ENCODE measurements at places on chromosomes 5 and 9.
A peak's percentile ranks its signal among the peaks of the same experiment; 100 is the strongest.

- DNase-seq, result no peak
These were observed 67.4 kb downstream of the ROR2 start for GRCh38 chr9:91882627-91883026.

GRCh38 chr9:129442803-129443511 is 177.9 kb downstream of the C9orf50 start:
- no peak for DNase-seq

DNA sequence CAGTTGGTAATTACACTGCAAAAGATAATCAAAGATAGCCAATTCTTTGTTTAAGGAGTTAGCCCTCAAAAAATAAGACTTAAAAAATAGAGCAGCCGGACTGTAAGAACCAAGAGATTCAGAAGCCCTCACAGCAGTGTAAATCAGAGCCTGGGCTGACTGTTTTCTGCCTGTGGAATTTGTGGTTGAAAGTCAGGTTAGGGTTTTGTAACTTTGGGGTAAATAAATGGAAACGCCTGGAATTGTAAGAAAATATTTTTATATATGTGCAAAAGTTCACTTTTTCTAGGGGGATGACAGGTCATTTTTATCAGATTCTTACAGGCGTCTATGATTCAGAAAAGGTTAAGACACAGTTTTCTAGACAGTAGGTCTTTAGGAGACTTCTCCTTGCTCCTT is 35.6 kb downstream of the KLHL3 start:
- no peak for DNase-seq

GRCh38 chr5:72937517-72938061 is 18.3 kb upstream of the FCHO2 start:
- DNase-seq, result no peak

- peak; percentile 48 for DNase-seq
These were observed 4.8 kb upstream of the ZNF366 start for GRCh38 chr5:72511774-72512592.

- DNase-seq, result no peak
These were observed 155.3 kb downstream of the MACROH2A1 start for GRCh38 chr5:135243556-135244285.

GRCh38 chr9:127853312-127854183 is 910 bp downstream of the ENG start:
- DNase-seq, result no peak

GRCh38 chr5:124748687-124749594 is 2.5 kb upstream of the ZNF608 start:
- peak; percentile 97 for DNase-seq

DNA sequence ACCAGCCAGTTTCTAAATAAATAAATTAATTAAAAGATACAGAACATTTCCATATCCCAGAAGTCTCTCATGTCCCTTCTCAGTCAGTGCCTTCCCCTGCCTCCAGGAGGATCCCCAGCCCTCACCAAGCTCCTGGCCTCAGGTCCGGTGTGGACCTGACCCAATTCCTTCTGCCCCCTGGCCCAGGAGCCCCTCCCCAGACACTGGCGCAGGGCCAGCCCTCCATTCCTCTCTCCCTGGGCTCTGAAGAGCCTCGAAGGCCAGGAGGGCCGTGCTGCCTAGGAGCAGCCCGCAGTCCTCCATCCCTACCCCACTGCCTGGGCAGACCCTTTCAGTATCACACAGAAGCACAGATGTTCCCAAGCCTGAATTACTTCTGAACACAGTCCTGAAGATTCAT is 61.8 kb upstream of the BARHL1 start:
- no peak for DNase-seq

DNA sequence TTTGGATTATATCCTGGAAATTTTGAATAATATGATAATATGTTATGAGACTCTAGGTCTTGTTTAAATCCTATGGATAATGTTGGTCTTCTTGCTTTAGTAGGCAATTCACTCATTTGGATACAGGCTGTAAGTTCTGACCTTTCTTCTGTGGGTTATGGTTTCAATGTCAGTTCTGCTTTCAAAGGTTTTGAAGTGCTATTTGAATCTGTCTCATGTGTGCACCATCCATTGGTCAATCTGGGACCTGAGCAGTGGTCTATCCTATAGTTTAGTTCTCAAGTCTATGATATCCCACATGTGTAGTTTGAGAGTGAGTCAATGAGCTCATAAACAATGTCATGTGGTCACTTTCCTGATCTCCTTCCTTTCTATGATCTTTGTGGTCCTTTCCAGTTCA is 94.4 kb downstream of the RMI1 start:
- DNase-seq, result no peak

DNA sequence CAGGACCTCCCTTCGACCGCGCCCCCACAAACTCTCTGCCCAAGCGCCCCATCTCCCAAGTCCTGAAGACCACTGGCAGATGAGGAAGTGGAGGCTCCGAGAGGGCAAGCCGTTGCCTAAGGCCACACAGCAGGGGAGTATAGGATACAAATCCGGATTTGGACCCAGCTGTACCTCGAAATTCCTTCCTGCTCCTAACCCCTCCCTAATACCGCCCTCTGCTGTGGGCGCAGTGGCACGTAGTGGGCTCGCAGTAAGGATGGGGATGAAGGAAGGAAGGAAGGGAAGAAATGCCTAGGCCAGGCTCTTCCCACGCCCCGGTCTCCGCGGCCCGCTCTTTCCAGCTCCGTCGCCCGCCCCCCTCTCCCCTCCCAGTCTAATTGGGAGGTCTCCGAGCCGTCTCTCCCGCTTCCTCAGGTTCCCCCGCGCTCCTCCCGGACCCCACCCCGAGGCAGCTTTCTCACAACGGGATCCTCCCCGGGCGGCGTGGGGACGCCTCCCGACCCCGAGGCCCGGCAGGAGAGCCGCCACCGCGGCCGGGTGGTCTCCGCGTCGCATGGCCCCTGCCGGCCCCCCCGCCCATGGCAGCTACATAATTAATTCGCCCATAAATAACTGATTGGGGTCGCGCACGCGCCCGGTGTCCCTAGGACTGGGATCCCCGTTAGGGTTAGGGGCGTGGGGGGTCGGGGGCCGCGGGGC is 138.9 kb downstream of the C9orf50 start:
- no peak for DNase-seq

GRCh38 chr5:150085191-150085912 is 1.0 kb downstream of the CSF1R start:
- DNase-seq, result no peak

DNA sequence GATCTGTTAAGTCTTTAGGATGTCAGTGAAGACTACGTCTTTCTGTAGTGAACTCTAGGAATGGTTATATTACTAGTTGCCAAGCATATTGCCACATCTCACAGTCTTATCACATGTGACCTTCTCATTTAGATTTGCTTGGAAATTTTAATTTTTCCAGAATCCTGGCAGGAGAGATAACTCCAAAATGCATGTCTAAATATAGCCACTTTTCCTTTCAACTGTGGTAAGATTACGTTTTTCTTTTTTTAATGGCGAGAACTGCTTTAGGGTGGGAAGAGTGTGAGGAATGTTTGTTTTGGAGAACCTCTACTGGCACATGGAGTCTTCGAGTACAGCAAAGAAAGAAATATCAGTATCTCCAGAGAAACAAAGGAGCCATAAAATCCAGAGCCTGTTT is 91.7 kb upstream of the ADAMTSL1 start:
- DNase-seq, result no peak

GRCh38 chr5:148790545-148791333 is 35.7 kb upstream of the ADRB2 start:
- DNase-seq, result peak; percentile 30

DNA sequence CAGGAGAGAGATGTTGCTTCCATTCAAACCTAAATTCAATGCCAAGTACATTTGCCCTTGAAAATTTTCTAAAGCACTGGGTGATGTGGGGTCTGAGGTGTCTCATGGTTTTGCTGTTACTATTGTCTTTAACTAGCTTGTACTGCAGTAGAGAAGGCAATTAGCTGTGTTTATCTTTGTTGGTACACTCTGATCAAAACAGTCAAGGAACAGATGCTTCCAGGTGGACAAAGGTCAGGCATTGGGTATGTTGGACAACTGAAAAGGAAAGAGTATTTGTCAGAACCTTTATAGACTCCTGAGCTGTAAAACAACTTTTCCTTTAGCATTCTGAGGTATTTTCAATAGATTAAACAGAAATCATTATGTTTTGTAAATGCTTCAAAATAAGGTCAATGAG is 2228.7 kb upstream of the WWC1 start:
- DNase-seq, result no peak

- DNase-seq, result no peak
These were observed 59.1 kb downstream of the GOLM1 start for GRCh38 chr9:86039991-86040860.
